ENCODE measurements at places on chromosomes 2 and 18. TPM values are rescaled to one million over a fixed set of nuclear protein-coding genes. Genes with fewer than 3 reads are reported as not detected.

Gene MAP2
- total RNA-seq, result 1,020 TPM

Gene HIBCH
- 49.1 TPM for total RNA-seq

Gene DUSP19
- total RNA-seq, result 8.3 TPM

Gene AQP12A
- not detected for total RNA-seq

Gene HNRNPA3
- total RNA-seq, result 131 TPM

All from dorsolateral prefrontal cortex (tissue), 122 donors.